ENCODE measurements at places on chromosomes 2 and 18.

DNA sequence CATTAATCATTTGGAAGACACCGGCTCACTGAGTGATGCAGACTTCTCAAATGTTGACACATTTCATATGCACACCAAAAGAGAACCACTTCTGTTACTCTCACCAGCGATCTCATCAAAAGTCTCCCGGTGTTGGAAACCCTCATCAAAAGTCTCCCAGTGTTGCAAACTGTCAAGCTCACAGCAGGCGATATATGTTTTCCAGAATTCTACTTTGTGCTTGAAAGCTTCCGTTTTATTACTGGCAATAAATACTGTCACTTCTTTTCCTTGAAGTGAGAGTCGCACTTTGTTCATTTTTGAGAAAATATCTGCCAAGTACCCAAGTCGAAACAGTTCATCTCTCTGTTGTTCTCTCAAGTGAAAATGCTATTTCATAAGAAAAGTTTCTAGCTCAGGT, 20.5 kb downstream of the MLPH start:
- no peak overlapping the region for H3K4me3 ChIP-seq
- no peak overlapping the region for H3K27ac ChIP-seq
- no peak for DNase-seq
- no peaks in the 10 kb centered on the region for H3K27me3 ChIP-seq
- H3K36me3 ChIP-seq, result no peaks in the 10 kb centered on the region

DNA sequence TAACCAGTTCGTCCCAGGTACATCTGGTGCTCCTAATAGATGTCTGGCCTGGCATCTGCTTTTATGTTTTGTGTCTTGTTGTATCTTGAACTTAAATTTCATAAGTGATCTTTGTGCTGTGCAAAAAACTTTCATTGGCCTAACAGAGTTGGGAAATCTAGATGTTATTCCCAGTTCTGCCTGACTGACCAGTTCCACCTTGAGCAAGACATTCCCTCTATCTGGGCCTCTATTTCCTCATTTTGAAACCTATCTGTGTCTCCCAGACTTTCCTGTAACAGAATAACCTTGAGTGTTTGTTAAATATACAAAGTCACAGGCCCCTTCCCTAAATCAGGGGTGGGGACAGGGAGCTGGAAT, 90.5 kb upstream of the MSH2 start:
- no peak overlapping the region for H3K4me3 ChIP-seq
- no peak overlapping the region for H3K27ac ChIP-seq
- H3K27me3 ChIP-seq, result no peaks in the 10 kb centered on the region
- H3K4me1 ChIP-seq, result peaks cover 19% of the 10 kb centered on the region

- no peaks in the 10 kb centered on the region for H3K36me3 ChIP-seq
- H3K27me3 ChIP-seq, result no peaks in the 10 kb centered on the region
- no peaks in the 10 kb centered on the region for H3K4me1 ChIP-seq
- H3K27ac ChIP-seq, result no peak overlapping the region
- no peak for DNase-seq
Observed at GRCh38 chr18:28045880-28046279, 131.1 kb downstream of the CDH2 start.

- H3K4me3 ChIP-seq, result no peak overlapping the region
- no peaks in the 10 kb centered on the region for H3K27me3 ChIP-seq
- DNase-seq, result no peak
- peaks cover 10% of the 10 kb centered on the region for H3K4me1 ChIP-seq
- no peak overlapping the region for H3K27ac ChIP-seq
Observed at GRCh38 chr2:4053769-4054493, 350.6 kb downstream of the DCDC2C start.

DNA sequence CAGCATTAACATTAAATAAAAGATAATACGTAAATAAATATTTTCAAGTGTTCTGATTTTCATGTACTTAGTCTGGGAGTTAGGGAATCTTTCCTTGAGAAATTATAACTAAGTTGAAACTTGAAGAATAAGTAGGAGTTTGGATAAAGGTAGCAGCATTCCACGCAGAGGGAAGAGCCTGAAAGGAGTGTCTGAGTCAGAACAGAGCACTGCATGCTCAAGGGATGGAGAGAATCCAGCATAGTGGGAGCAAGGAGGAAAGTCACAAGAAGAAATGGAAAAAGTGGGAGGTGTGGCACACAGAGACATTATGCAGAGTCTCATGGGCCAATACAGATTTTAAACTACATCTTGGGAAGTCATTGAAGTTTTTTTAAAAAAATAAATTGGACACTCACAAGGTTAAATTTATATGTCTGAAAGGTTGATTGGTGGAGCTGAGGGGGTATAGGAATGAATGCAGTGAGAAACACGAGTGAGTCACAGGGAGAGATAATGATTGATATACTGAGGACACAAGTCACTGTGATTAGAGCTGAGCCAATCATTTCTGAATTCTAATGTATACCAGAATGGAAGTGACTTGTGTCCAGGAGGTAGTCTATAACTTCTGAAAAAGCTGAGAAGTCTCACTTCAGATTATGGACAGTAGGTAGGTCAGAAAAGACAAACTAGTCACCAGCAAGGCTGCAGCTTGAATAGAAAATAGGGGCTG, 66.9 kb downstream of the ICOS start:
- H3K36me3 ChIP-seq, result no peaks in the 10 kb centered on the region
- no peak overlapping the region for H3K4me3 ChIP-seq
- H3K4me1 ChIP-seq, result peaks cover 6% of the 10 kb centered on the region
- no peak for DNase-seq
- H3K27me3 ChIP-seq, result no peaks in the 10 kb centered on the region
- no peak overlapping the region for H3K27ac ChIP-seq

GRCh38 chr2:151191001-151191400, 70.7 kb downstream of the RBM43 start:
- no peaks in the 10 kb centered on the region for H3K4me1 ChIP-seq
- no peak overlapping the region for H3K27ac ChIP-seq
- H3K27me3 ChIP-seq, result no peaks in the 10 kb centered on the region
- H3K4me3 ChIP-seq, result no peak overlapping the region
- DNase-seq, result no peak
- H3K36me3 ChIP-seq, result no peaks in the 10 kb centered on the region

DNA sequence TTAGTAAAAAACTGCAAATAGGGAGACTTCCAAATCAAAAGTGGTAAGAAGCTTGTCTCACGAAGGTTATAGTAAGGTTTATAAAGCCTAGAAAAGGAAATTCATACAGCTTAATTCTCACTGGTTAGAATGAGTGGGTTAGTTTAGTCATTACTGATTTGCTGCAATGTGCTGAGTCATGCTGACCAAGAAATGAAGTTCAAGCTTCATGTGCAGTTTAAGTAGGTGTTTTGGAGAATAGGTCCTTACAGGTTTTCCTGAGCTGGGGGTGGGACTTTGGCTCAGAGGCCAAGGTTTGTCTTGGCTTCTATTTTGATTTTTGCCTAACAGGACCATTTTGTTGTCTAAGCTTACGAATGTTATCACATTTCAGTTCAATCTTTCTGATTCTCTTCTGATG, 15.1 kb downstream of the CLIP4 start:
- DNase-seq, result no peak
- H3K27ac ChIP-seq, result no peak overlapping the region
- H3K27me3 ChIP-seq, result no peaks in the 10 kb centered on the region
- H3K4me3 ChIP-seq, result no peak overlapping the region

- H3K4me1 ChIP-seq, result no peaks in the 10 kb centered on the region
- no peak for DNase-seq
- no peak overlapping the region for H3K27ac ChIP-seq
- H3K27me3 ChIP-seq, result no peaks in the 10 kb centered on the region
- no peaks in the 10 kb centered on the region for H3K36me3 ChIP-seq
- no peak overlapping the region for H3K4me3 ChIP-seq
Observed at GRCh38 chr18:11383381-11383780, 226.0 kb upstream of the SLC35G4 start.
